ENCODE measurements at places on chromosomes 16 and 17.

DNA sequence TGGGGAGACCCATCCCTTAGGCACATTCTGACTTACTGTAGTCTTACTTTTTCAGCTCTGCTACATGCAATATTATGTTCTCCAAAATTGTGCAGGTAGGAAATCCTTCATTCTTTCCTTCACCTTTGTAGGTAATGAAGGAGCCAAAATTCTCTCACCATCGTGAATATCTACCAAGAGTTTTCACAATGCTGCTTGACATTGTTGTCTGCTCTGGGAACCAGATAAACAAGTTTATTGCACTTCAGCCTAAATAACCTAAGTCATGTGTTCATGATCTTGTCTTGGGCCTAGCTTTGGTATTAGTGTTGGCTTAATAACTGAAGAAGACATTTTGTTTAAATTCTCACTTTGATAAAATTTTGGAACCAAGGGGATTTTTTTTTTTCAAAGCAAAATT, 110.8 kb upstream of the ELAC2 start:
- no peak for DNase-seq

- DNase-seq = no peak
Measured at GRCh38 chr17:30210366-30210765, 25.1 kb downstream of the SLC6A4 start.

DNA sequence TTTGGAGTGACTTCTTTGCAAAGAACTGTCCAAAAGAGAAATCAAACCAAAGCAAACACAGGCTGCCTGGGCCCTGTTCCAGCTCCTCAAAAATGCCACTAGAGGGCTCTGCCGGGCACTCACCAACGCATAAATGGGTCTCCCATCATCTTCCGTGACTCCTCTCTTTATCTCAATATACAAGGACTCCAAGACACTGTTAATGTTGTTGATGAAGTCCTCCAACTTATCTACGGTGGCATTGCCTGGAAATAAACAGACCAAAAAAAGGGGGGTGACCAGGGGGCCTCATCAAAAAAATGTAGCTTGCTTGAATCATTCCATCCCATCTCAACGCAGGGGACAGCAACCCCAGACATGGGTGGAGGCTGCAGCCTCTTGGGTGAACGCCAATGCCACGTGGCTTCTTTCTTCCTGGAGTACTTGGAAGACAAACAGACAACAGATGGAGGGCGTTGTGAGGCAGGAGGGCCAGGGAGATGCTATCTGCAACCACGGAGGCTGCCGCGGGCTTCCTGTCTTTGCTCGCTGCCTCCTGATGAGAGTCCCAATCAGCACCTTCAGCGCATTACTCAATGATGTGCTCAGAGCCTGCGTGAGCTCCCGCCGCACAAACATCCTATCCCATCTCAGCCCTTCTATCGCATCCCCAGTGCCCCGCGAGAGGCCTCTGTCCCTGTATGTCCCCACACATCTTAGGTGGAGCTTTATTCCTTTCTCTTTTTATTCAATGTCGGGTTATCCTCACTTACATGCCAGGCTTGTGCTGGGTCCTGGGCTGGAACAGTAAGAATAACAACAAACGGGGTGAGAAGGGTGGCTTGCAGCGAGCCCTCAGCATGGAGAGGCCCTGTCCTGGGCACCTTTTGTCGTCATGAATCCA, 32.0 kb downstream of the KDM8 start:
- peak; percentile 68 for DNase-seq

DNA sequence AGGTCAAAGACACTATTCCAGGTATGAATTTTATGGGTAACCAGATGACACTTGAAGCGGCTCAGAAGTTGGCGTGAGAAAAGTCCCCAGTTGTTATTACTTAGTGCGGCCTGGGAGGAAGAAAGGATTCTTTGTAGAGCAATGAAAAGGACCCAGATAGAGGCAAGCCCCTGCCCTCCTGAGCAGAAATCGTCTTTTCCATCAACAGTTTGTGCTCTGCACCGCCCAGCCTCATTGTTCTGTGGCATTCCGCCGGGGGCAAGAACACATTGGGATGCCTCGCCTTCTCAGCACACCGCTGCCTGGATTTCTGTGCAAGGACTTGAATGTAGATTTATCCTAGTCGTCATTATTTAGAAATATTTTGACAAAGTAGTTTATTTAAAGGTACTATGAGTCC, 32.7 kb upstream of the CRHR1 start:
- no peak for DNase-seq

DNA sequence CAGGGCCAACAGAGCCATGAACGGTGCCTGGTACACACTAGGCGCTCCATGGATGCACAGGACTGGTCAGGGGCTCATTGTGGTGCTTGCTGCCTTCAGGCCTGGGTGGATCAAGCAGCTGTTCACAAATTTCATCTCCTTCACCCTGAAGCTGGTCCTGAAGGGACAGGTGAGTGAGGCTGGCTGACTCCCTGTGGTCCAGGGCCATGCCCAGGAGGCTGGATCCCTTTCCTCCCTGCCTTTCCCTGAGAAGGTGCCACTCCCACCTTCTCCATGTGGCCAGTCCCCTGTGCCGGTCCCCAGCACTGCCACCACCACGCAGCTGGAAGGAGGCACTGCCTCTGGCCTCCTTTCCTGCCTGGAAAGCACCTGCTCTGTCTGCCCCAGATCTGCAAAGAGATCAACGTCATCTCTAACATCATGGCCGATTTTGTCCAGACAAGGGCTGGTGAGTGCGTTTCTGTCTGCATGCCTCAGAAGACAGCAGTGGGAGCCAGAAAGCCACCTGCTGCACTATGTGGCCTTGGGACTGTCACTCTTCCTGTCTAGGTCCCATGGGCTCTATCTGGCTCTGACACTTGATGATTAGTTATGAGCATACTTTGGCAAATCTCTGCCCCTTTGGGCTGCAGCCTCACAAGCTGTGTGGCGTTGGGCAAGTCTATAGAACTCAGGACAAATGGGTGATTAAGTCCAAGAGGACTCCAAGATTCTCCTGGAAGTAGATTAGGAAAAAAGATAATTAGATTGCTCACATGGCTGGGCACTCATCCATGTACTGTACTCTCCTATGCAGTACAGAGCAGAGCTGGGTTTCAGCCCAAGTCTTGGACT, 9.4 kb downstream of the CETP start:
- DNase-seq = peak; percentile 64

DNA sequence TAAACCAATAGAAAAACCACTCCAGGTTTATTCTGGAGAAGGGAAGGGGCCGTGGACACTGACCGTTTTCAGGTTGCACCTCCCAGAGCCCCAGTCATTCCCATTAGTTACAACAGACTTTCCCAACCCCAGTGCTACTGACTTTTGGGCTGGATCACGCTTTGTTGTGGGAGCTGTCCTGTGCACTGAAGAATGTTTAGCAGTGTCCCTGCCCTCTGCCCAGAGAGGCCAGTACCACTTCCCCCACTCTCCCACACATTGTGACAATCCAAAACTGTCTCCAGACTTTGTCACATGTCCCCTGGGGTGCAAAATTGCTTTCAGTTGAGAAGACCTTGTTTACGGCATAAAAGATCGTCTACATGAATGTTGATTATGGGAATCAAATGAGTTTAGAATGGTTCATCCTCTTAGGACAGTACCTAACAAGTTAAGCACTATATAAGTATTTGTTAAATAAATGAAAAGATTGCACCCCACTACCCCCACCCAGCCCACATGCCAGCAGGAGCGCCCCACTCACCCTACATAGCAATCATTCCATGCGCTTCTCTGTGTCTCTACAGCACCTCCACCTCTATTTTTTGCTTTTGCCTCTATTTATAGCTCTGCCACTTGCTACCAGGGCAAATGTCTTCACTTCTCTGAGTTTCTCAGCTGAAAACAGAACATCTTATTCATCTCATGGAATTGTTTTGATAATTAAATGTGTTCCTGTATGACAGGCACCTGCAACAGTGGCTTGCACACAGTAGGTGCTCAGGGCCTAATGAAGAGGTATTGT, 104.9 kb downstream of the AXIN2 start:
- no peak for DNase-seq

DNA sequence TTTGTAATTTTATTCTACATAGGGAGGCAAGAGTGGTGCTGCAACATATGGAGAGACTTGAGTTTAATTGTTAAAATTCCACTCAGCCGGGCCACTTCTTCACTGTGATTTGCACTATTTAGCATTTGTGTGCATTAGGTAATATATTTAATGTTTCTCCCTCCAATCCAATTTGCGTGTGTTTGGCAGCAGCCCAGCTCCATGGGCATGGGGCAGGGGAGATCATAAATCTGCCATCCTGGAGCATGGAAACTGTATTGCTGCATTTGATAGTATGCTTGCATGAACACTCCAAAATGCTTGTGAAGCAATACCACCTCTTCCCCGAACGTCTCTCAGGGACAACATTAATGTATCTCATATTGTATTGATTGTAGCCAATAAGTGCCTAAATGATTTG, 339.1 kb upstream of the RBFOX1 start:
- DNase-seq = no peak

DNA sequence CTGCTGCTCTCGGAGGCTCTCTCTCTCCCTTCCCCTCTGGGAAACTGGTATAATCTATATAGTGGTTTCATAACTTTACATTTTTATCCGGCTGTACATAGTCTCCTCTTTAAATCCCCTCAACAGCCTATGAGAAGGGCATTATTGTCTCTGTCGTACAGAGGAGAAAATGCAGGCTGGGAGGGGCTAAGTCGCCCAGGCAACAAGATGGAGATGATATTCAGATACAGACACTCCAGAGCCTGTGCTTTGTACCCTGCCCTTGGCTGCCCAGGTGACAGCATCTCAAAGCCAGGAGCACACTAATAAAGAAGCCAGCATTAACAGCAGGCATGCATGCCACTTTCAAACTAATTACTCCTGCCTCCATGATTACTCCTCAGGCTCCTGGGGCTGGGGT, 4.7 kb upstream of the EIF1 start:
- DNase-seq = no peak

GRCh38 chr16:20308801-20309590, 18.3 kb downstream of the GP2 start:
- no peak for DNase-seq

- DNase-seq = no peak
Measured at GRCh38 chr16:80744856-80745255, 59.5 kb downstream of the CDYL2 start.

DNA sequence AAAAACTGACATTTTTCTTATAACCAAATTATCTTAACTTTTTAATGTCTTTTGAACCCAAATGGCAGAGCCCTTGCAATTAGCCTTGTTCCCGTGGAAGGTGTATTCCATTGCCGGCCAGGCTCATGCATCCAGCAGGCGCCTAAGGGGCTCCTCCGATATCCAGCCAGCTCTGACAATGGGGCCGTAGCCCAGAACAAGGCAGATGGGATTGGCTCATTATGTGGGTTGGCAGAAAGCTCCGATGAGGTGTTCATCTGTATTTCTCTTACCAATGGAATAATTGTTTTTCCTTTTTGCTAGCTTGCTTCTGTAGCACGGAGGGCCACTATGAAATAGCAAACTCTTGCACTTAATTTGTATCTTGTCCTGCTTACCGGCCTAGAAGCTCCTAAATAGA, 208.2 kb upstream of the CHMP6 start:
- no peak for DNase-seq

- no peak for DNase-seq
Measured at GRCh38 chr16:11010575-11011221, 66.3 kb downstream of the CLEC16A start.

GRCh38 chr17:37490638-37491614, 1.2 kb downstream of the DUSP14 start:
- no peak for DNase-seq

- DNase-seq = no peak
Measured at GRCh38 chr17:57663326-57664070, 81.6 kb downstream of the CCDC182 start.

GRCh38 chr17:69637446-69638156, 223.1 kb downstream of the MAP2K6 start:
- no peak for DNase-seq

DNA sequence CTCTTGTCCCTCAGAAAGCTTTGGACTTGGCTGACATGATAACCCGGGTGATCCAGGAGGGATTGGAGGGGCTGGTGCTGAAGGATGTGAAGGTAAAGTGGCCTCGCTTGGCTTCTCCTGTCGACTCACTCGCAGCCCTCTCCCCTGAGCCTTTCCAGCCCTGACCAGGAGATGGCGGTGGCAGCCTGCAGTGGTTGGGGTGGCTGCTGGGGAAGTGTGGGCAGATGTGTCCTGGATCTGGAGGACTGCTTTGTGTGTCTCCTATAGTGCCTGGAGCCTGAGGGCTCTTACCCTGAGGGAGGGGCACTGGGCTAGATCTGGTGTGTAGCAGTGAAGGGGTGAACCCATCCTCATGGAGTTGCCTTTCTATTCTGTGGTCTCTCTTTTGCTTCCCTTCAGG, 17.9 kb downstream of the LIG3 start:
- peak; percentile 90 for DNase-seq

GRCh38 chr17:72591289-72592241, 470.7 kb downstream of the SOX9 start:
- DNase-seq = no peak

- DNase-seq = no peak
Measured at GRCh38 chr16:24668481-24669061, 60.9 kb upstream of the TNRC6A start.

DNA sequence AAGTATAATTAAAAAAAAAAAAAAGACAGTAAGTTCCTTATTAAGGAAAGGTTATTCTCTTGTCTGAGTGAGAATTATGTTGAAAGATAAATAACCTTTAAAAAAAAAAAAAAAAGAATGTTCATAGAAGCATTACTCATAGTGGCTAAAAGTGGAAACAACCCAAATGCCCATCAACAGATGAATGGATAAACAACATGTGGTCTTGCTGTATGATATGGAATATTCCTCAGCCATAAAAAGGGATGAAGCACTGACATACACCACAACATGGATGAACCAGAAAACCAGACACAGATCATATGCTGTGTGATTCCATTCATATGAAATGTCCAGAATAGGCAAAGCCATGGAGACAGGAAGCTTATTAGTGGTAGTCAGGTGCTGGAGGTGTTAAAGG, 9.2 kb upstream of the CCNF start:
- no peak for DNase-seq

DNA sequence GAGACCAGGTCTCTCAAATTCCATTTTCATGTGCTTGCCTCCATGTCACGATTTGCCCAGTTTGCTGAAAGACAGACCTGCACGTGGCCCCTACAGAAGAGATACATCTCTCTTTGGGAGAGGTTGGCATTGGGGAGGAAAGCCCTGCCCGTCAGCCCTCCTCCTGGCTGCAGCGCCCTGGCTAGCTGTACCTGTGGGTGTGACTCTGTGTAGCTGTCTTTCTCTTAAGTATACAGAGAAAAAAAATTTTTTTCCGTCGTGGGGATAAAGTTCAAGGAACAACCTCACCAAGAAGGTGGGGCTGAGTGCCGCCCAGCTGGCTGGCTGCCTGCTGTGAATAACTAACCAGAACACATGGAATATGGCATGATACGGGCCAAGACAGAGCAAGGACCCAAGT, 26.5 kb downstream of the TMEM98 start:
- no peak for DNase-seq

DNA sequence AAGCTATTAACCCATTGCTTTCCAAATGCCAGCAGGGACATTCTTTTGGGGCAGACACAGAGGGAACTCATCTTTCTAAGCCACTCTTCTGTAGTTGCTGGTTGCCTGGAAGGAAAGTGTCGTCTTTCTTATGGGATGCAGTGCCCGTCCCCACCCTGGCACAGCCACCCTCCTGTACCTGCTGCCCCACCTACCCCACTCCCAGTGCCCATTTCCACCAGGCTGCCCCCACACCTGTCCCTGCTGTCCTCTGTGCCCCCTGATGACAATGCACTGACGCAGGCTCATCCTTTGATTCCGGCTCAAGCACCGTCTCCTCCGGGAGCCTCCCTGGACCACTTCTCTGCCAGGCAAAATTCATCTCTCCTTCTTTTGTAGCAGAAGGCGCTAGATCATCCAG, 190.4 kb upstream of the CDH5 start:
- no peak for DNase-seq

GRCh38 chr17:17386094-17386800, 83.1 kb downstream of the NT5M start:
- DNase-seq = no peak
